Right cardiac atrium (tissue), 5 donors: ENCODE measurements at places on chromosomes 16 and 17.

DNA sequence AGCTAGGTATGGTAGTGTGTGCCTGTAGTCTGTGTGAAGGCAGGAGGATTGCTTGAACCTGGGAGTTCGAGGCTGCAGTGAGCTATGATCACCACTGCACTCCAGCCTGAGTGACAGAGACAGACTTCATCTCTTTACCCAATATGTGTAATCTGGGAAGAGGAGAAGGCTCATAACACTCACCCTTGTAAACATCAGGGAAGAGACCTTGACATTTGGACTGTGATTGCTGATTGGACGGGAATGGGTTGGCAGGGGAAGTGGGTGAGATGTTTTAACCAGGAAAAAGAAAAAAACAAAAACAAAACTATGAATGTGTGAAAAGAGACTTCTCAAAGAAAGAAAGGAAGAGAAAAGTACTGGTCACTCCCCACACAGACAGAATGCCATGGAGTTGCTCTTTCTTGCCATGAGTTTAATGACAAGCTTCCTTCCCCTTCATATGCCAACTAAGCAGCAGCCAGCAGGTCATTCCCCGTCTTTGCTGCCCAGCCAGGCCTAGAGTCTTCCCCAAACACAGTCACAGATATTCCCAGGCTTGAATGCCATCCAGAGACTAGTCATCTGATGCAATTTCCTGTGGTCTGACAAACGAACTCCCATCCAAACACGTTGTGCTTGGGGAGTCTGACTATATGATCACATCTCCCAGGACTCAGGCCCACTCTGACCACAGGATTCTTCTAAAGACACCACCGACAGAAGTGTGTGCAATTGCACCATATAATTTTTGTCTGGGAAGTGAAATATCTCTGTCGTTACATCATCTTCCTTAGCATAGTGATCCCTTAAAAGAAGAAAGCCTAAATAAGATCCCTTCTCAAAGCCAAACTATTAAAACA, 3.6 kb upstream of the XAF1 start:
- DNase-seq = peak; percentile 66

- DNase-seq = peak; percentile 72
Observed at GRCh38 chr16:17224879-17225281, 245.9 kb downstream of the XYLT1 start.

- no peak for DNase-seq
Observed at GRCh38 chr17:35763767-35764122, 3.1 kb downstream of the C17orf50 start.

DNA sequence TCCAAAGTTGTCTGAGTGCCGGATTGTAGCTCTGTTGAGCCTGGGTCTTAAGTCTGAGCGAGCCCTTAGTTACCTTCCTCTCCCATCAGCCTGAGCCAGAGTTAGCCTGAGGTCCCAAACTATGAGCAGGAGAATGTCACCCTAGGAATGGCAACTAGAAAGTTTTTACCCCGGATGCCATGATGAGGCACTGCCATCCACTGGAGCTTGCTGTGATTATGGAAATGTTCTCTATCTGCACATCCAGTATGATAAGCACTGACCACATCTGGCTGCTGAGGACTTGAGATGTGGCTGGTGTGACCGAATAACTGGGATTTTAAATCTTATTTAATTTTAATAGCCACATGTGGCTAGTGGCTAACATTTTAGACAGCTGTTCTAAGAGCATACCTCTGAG, 550.0 kb downstream of the CDH13 start:
- no peak for DNase-seq

DNA sequence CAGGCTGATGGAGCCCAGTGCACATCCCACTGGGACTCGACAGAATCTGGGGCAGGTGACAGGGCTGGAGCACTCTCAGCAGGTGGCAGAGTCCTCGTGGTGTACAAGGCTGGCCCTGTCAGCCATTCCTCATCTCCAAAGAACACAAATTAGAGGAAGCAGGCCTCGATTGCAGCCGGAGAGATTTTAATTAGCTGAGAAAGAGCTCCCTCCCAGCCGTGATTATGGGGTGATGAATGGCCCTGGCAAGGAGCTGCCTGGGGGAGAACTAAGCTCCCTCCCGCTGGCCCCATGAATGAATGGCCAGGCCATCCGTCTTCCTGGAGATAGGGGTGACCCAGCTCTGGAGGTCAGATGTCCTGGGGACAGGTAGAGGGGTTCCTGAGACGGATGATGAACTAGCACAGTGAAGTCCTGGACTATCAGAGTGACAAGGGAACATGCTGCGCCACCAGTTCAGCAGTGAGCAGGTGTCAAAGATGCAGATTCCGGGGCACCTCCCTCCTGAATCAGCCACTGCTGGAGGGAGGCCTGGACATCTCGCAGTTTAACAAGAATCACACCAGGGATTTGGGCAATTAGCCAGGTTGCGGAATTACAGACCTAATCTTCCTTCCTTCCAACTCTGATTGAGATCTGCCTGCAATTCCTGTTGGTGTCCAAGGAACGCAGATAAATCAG, 35.5 kb downstream of the PIMREG start:
- DNase-seq = peak; percentile 9
